ENCODE measurements at places on chromosomes 2 and 18. TPM values are rescaled to one million over a fixed set of nuclear protein-coding genes. Genes with fewer than 3 reads are reported as not detected.

DNA sequence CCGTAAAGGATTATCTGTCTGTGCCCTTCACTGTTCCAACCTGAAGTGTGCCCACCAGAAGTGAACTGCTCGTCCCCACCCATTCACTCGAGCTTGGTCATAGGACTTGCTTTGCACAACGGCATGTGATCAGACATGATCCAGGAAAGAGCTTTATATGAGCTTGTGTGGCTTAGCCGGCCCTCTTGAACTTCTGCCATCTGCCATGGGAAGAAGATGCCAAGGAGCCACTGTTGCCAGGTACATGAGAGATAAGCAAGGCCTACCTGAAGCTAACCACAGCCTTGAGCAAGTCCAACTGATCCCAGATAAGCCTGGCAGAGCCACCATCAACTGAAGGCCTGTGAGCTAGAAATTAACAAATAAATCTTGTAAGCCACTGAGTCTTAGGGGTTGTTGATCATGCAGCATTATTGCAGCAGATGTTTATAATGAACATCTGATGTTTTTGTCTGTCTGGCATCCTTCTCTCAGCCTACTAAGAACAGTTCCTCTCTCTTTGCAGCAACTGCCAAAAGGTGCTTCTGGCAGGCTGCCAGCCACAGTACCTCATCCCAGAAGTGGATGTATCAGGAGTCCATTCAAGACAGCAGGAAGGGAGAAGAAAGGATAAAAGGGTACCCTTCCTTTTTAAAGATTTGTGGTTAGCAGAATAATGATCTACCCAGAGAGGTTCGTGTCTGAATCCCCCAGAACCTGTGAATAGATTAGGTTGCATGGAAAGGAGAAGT is 16.8 kb downstream of the DBI start:
- DNase-seq: no peak

DNA sequence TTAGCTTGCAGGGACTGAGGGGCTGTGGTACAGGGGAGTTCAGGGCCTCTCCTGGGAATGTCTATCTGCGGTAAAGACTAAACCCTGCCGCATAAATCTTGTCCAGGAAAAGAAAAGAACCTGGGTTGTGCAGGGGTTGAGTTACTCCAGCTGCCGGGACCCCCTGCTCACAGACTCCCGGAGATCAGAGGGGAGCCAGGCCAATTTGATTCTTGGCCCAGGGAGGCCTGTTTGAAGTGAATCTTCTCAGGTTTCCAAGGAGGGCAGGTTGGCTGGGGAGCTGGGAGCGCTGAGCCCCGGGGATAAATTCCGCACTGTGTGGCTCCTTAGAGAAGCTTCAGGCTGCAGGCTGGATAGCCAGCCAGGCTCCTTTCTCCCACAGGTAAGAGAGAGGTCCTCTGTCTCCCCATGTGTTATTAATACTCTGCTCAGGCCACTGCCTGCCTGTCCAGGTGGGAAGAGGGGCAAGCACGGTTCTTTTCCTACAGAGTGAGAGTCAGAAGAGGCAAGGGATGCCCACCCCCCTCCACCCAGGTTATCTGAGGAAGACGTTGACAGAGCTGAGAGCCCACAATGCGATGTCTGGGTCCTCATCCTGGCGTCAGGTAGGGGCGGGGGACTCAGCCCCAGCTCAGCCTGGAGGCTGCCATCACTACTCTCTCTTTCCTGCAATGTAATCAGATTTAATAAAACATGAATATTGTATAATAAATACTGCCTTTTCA is 82.7 kb downstream of the LONRF2 start:
- DNase-seq: peak; percentile 42

DNA sequence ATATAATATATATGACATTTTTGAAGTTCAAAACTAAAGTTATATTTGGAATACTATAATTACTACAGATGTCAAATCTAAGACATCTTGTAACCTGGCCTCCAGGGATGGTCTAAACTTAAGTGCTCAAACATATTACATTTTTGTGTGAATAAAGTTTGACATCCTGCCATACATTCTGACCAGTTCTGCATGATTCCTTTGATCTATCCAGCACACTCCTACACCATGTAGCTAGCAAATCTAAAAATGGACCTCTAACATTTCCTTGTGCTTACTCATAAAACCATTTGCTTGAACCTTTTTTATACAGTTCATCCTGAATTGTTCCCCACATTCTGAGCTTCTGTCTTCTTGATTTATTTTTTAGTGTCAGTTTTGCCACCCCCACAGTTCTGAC is 294.3 kb upstream of the ZNF804A start:
- DNase-seq: no peak

GRCh38 chr2:84870306-84870705 is 10.6 kb downstream of the TRABD2A start:
- peak; percentile 24 for DNase-seq

GRCh38 chr2:119446037-119446436 is 14.4 kb downstream of the TMEM37 start:
- no peak for DNase-seq

- no peak for DNase-seq
These were observed 54.7 kb downstream of the ATIC start for GRCh38 chr2:215366440-215367032.

DNA sequence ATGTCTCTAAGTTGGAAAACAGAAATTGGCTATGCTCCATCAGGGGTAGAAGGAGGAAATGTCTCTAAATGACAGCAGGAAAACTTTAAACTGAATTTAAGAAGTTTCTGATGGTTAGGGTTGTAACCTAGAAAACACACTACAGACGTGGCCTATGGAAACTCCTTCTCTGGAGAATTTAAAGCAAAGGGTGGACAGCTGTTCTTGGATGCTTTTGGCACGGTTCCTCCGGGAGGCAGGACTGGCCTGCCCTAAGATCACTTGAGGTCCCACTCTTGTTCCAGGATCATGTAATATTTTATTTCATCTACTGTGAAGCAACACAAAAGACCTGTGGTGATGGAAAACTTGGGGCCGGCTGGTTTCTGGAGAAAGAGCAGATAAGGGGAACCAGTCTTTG is 77.0 kb downstream of the NRP2 start:
- DNase-seq: no peak

DNA sequence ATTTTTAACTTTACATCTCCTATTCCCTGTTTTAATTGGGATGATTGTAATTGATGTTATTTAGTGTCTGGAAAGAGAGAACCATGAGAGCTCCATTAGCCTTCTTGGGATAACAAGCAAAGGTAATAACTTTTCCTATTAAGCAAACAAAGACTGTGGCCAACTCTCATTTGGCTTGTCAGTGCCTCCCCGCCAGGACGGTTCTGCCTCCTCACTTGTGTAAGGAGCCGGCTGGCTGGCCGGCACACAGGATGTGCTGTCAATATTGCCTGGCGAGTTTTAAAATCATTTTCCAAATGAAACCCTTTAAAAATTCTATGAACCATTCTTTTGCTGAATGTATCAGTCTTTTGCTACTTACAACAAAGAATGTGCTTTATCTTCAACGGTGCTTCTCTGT is 898.3 kb downstream of the CPS1 start:
- no peak for DNase-seq

DNA sequence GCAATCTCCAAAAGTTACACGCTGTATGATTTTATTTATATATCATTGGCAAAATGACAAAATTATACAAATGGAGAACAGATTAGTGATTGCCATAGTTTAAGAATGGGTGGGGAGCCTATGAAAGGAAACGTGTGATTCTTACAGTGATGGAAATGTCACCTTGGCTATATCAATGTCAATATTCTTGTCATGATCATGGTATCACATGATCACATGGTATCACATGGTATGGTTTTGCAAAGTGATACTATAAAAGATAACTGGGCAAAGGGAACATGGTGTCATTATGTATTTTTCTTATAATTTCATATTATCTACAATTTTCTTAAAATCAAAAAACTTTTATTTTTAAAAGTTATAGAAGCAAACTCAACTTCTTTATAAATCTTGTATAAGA is 606.2 kb upstream of the ZEB2 start:
- DNase-seq: no peak

GRCh38 chr2:174603280-174603679 is 5.7 kb upstream of the WIPF1 start:
- no peak for DNase-seq

DNA sequence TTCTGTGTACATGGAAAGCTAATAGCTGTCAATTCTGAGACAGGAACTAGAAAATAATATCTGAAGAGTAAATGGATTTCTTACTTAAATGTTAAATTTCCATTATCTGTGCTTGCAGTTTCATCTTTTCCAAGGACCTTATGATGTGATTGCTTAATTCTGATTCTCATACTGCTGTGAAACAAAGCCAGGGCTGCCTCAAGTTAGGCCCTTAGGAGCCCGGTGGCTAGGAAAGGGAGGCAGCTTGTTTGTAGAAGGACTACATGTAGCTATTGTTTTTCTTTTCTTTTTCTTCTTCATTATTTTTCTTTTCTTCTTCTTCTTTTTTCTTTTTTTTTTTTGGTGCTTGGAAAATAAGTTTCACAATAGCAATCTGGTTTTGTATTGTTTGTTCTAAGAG is 50.5 kb downstream of the XRCC5 start:
- no peak for DNase-seq

- DNase-seq: no peak
These were observed 1521.3 kb upstream of the ACVR2A start for GRCh38 chr2:146323564-146323963.

- DNase-seq: no peak
These were observed 77.2 kb downstream of the ARHGEF4 start for GRCh38 chr2:130913891-130914290.

DNA sequence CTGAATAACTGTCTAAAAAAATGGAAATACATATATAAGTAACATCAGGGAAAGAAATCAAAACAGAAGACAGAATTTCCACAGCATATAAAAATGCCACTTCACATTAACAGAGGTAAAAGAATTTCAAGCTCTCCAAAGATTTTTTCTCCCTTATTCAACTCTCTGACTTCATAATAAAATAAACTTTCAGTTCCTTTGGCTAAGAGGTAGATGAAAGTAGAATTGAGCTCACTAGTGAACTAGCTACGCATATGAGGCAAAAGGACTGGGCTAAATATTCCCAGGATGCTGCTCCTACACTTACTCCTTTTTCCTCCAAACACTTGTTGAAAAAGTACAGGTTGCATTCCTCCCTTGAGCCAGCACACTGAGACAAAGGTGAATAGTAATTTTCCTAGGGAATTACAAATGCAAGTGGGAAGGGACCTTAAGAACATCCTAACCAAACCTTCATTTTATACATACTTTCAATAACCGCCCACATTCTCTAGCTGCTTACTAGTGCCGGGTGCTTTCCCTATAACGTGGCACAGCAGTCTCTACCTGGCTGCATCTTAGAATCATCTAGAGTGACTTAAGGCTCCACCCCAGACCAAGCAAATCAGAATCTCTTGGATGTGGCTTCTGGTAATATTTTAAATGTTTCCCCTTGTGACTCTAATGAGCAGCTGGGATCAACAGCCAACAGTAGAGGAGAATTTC is 136.6 kb downstream of the MTCL1 start:
- DNase-seq: no peak

DNA sequence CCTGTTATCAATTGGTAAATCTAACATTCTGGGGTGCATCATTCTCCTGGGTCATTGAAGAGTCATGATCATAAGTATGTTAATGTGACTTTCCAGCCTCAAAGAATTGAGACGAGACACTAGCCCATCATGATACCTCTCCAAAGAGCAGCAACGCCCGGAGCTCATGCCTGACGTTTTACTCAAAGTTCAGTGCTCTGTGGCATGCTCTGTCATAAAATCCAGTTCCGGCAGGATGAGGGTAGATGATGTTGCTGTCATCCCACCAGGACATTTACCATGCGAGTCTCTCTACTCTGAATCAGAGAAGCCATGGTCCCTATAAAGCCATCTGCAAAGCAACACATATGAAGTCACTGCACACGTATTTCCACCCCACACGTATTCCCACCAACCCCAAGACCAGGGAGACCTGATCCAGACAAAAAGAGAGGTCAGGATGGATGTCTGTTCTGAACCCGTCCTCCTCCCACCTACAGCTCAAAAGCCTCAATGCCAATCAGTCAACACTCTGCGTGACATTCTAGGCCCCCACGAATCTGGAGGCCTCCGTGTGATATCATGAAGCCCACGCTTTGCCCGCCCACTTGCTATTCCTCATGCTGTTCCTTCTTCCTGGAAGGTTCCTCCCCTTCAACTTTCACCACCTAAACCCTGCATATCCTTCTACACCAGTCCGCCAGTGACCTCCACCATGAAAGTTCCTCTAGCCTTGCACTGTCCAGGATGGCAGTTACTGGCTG is 85.8 kb downstream of the DNMT3A start:
- no peak for DNase-seq

DNA sequence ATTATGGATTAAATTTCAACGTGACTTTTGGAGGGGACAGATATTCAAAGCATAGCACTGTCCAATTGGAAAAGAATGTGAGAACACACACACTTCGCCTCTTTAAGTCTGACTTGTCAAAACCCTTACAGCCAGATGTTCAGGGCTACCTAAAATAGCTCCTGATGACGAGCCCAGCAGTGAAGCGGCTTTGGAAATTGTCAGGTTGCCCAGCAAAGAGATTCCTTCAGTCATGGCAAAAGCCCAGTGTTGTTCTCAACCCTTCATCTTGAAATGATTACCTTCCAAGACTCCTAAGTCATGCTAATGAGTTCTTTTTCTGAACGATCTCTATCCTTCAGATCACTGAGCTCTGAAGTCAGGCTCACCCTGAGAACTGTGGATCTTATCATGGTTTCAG is 436.6 kb downstream of the LRATD1 start:
- no peak for DNase-seq

DNA sequence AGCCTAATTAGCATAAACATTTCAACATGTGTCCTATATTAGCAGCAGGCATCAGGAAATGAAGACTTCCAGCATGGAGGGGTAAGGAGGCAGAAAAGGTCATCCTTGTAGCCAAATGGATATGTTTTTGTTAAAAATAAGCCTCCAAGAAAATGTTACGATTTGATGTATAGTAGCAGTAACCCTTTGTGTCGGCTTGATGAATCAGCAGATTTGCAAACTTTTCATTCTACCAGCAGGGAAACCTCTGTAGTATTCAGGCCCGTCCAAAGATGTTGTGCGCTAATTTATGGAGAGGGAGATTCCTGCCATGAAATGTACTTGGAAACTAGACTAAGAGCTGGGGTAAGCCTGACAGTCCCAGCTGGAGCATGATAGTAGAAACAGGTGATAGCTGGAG is 780.8 kb upstream of the KLHL29 start:
- DNase-seq: no peak

GRCh38 chr2:160174322-160174721 is 25.8 kb downstream of the ITGB6 start:
- no peak for DNase-seq

GRCh38 chr18:44805643-44806042 is 125.0 kb downstream of the SETBP1 start:
- DNase-seq: no peak

- DNase-seq: no peak
These were observed 631.8 kb upstream of the SETBP1 start for GRCh38 chr18:44048846-44049245.

Gene ABHD1
- total RNA-seq: not detected

Gene FBXO36
- 10.2 TPM for total RNA-seq

Gene MTA3
- total RNA-seq: 59.6 TPM

Gene SLC9A4
- total RNA-seq: not detected

Gene LYPD1
- total RNA-seq: 7.3 TPM

Gene AGXT
- total RNA-seq: not detected

Gene ACYP2
- 5.2 TPM for total RNA-seq

Gene ABCG5
- total RNA-seq: not detected

Gene WDR54
- 38.0 TPM for total RNA-seq

Gene SPC25
- 13.9 TPM for total RNA-seq

Gene PROM2
- 1.1 TPM for total RNA-seq

All from H7 (cell line).